HS-5 (cell line): ENCODE measurements at places on chromosomes 1 and 21.

DNA sequence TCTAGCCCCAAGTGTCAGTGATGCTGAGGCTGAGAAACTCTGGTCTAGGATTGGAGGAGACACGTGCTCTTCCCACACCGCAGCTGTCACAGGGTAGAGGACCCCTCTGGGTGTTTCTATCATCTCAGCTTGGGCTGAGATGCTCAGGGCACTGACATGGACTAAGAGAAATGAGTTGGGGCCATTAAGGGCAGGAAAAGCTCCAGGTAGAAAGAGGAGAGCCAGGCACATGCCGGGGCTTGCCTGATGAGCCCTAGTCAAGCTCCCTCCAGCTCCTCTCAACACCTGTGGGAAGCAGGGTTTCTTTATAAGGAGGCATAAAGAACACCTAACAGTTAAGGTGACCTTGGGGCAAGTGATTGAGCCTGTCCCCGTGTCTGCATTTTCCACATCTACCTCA lies 17.3 kb downstream of the ABCA4 start:
- no peak for DNase-seq

- peak; percentile 62 for DNase-seq
Observed at GRCh38 chr1:35769188-35769758, 505 bp downstream of the CLSPN start.

DNA sequence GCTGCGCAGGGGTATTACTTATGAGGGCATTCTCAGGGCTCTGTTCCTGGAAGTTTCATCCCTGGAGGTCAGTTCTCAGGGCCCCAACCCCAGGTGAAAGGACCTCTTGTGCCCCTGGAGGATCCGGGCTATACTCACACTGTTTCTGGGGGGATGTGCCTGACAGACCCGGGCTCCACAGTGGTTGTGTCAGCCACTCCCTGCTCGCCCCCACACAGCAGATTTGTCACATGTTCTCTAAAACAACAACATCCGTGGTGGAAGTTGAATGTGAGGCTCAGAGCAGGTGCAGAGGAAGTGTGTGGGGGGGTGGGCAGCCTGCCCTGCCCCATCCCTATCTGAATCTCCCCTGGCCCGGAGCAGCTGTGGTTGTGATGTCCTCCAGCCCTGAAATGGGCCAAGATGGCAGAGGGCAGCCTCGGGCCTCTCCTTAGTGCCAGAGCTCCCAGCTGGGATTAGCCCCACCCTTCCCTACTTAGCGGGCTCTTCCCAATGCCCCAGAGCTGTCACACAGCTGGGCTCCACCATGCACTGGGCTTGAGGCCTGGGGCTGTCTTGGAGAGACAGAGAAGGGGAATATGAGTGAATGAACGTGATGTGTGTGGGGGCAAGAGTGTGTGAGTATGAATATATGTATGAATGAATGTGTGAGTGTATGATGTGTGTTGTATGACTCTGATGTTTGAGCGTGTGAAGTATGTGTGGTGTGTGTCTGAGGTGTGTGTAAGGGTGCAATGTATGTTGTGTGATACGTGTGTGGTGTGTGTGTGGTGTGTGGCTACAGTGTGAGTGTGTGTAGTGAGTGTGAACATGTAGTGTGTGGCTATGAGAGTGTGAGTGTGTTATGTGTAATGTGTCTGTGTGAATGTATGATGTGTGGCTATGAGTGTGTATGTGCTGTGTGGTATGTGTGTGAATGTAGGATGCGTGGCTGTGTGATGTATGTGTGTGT lies 1.5 kb upstream of the FCMR start:
- DNase-seq, result no peak

DNA sequence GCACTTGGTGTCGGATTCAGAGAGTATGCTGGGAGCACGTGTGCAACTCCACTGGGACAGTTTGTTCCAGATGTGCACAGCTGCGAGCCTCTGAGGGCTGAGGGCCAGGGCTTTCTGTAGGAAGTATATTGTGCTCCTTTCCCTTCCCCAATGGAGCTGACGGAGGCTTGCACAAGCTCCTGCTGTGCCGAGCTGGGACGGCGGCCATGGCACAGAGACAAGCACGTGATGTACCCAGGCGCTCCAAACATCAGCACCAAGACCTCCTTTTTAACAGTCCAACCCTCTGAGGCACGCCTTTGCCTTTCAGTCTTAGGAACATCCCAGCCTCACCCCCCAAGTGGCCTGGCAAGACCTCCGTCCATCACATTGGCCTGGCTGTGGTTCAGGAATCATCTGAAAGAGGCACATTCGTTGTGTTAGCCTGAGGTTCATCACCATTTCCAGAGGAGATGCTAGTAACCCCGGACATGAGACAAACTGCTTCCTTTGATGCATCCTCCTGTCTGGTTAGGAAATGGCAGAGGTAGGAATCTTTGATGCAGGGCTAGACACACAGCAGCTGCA lies 339.2 kb upstream of the KAZN start:
- no peak for DNase-seq

DNA sequence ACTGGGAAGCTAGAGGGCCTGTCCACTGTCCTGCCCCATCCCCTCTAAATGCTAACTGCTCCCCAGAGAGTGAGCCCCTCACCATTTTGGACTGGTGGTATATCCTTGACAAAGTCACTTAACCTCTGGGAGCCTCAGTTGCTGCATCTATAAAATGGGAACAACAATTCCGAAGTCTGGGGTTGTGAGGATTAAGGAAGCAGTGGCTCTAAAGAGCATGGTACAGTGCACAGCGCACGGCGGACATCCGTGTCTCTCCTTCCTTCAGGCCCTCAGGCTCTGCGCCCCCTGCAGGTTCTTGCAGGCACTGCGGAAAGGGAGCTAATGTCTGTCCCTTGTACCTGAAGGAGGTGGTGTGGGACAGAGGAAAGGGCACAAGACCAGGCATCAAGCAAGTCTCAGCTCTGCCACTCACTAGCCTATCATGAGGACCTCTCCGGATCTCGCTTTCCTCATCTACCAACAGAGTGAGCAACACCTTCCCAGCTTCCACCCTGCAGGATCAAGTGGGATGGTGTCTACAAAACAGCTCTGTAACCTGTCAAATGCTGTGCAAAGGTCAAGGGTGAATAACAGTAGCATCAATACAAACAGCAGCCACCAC lies 20.1 kb downstream of the ECE1 start:
- no peak for DNase-seq
